ENCODE measurements at places on chromosomes 5 and 9.
A peak's percentile ranks its signal among the peaks of the same experiment; 100 is the strongest.

- no peak for DNase-seq
These were observed 109.6 kb upstream of the SLCO6A1 start for GRCh38 chr5:102608414-102608813.

DNA sequence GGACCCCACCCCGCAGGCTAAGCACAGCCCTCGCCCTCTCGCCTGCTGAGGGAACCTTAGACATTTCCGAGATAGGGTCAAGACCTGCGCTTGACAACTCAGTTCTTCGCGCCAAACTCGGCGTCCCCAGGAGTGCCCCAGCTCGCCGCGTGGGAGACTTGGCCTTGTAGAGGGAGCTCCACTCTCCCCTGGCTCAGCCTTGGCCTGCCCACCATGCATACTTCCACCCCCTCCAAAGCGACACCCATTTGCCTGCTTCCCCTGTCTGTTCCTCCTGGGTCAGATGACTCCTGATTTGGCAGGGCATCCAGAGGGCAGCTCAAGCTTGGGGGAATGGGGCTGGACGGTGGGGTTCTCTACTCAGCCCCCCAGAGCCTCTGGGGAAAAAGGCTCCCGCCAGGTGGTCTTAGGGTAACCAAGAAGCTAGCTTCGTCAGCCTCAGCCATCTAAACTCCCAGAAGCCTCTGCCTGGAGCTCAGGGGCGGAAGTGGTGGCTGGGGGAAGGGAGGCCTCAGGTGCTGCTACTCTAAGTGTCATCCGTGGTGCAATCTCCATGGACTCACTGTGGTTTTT lies 560 bp downstream of the DOCK2 start:
- no peak for DNase-seq

DNA sequence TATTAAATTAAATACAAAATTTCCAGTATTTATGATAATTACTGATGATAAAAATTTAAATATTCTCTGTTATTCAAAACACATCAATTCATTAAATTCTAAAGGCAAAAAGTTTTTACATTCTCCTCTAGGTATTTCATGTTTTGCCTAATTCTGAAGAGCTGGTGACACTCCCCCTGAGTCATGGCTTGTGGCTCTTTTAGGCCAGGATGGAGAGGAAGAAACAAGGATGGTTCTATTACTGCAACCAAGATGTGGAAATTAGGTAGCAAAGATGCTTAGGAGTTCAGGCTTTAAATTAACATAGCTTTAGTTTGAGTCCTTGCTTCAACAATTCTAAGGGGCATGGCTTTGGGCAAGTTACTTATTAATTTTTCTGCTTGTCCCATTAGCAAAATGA lies 1295.8 kb downstream of the EFNA5 start:
- no peak for DNase-seq

GRCh38 chr5:11251247-11251646 lies 490.2 kb upstream of the DAP start:
- DNase-seq = peak; percentile 57

- no peak for DNase-seq
These were observed 13.9 kb downstream of the NFIB start for GRCh38 chr9:14300040-14300439.

- DNase-seq = no peak
These were observed 642 bp downstream of the CSF2 start for GRCh38 chr5:132074091-132074771.

DNA sequence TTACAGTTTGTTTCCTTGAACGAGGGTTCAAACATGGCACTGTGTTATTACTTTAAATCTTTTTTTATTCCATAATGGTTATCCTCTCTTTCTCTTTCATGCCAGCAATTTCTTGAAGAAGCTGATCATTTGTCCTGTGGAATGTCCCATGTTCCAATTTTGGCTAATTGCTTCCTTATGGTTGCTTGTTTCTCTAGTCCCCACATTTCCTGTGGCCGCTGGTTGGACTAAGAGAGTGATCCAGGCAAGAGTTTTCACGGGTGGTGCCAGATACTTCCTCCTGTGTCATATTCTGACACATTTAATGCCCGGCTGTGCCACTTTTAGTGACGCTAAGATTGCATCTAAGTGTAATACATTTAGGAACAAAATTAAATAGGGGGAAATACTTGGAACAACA lies 83.8 kb upstream of the FAM169A start:
- DNase-seq = peak; percentile 91

GRCh38 chr9:13939701-13940490 lies 374.0 kb downstream of the NFIB start:
- DNase-seq = no peak

GRCh38 chr9:108864446-108864845 lies 2.4 kb downstream of the ACTL7A start:
- no peak for DNase-seq

GRCh38 chr5:151155775-151156506 lies 1.6 kb downstream of the ANXA6 start:
- peak; percentile 74 for DNase-seq

GRCh38 chr9:104435059-104435458 lies 69.0 kb upstream of the OR13F1 start:
- DNase-seq = no peak

DNA sequence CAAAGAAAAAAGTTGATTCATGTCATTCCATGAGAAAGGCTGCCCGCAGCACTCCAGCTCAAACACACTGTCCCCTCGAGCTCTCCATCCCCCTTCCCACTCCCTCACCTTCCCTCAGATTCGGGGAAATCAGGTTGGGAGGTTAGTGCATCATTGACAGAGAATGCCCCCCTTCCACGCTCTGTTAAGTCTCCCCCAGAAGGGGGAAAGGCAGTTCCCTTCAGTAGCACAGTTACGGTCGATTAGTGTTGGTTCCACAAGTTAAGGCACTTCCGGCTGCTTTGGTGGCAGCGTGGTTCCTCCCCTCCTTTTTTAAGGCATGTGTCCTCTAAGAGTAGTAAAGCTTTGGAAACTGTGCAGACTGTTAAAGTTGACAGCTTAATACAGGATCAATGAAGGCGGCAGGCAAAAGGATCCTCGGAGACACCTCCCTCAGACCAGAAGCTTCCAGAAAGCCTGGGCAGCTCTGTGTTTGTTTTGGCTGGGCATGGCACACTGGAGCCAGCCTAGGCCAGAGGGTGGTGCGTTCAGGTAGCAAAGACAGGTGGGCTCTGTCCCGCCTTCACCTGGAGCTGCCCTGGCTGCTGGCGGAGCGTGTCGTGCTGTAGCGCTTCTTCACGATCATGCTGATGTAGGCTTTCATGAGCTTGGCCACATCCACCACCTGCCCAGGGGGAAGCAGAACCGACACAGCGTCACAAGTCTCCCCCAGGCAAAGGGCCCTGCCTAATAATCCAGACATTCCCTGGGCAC lies 49.5 kb upstream of the RETREG1 start:
- DNase-seq = no peak

DNA sequence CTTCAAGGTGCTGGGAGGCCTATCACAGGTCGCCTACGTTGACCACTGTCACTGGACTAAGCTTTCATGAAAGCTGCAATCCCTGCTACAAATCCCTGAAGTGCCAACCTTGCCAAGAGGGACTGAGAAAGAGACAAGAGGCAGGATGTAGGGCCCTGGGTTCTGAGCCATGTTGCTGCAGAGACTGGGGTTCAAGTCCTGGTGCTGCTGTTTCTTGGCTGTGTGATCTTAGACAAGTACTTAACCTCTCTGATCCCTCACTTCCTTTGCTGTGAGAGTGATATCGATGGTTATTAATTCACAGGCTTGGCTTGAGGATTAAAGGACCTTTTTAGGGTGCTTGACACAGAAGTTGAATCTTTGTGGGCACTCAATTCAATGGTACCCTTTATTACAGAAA lies 15.5 kb downstream of the CSF1R start:
- no peak for DNase-seq

All from fibroblast of skin of scalp (primary cell).